Activated gamma-delta T cell (primary cell): ENCODE measurements at places on chromosomes 11 and 22.

- no peak for DNase-seq
Observed at GRCh38 chr22:25748704-25749103, 6.7 kb downstream of the MYO18B start.

GRCh38 chr11:119616586-119617339 is 112.2 kb downstream of the NECTIN1 start:
- DNase-seq, result no peak

GRCh38 chr11:12952094-12952493 is 57.0 kb upstream of the RASSF10 start:
- DNase-seq, result no peak

- DNase-seq, result no peak
Observed at GRCh38 chr22:21657020-21657359, 8.8 kb upstream of the PPIL2 start.

DNA sequence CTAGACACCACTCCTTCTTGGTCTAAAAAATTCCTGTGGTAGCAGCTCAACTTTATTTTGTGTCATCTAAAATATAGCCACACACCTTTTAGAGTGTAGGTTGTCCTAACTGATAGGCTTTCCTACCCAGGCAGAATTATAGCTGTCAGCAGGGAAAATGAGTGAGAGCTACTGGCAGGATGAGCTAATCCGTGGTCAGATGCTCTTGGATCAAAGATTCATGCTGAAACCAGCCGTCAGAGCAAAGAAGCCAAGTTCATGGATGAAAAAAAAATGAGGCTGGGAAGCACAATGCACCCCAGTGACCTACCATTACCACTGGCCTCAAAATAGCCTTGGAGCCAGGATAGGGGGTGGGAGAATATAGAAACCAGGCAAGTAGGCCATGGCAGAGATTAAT is 113.1 kb upstream of the BLID start:
- DNase-seq, result no peak

- no peak for DNase-seq
Observed at GRCh38 chr22:23085785-23086184, 15.5 kb downstream of the GNAZ start.

GRCh38 chr11:70477609-70478008 is 79.3 kb downstream of the CTTN start:
- no peak for DNase-seq

DNA sequence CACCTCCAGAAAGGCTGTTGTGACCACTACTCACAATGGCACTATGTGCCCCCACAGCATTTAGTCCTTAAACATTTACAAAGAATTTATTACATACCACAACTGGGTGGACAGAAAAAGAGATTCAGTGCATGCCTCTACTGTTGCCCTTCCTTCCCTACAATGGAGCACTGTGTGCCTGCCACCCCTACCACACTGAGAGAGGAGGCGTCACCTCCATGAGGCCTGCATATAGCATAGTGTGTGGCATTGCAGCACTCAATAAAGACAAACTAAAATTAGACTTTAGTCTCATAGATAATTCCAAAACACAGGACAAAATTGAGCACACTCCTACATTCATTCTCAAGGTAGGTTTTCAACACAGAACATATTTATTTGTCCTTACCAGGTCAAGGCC is 25.8 kb downstream of the THAP12 start:
- DNase-seq, result no peak

DNA sequence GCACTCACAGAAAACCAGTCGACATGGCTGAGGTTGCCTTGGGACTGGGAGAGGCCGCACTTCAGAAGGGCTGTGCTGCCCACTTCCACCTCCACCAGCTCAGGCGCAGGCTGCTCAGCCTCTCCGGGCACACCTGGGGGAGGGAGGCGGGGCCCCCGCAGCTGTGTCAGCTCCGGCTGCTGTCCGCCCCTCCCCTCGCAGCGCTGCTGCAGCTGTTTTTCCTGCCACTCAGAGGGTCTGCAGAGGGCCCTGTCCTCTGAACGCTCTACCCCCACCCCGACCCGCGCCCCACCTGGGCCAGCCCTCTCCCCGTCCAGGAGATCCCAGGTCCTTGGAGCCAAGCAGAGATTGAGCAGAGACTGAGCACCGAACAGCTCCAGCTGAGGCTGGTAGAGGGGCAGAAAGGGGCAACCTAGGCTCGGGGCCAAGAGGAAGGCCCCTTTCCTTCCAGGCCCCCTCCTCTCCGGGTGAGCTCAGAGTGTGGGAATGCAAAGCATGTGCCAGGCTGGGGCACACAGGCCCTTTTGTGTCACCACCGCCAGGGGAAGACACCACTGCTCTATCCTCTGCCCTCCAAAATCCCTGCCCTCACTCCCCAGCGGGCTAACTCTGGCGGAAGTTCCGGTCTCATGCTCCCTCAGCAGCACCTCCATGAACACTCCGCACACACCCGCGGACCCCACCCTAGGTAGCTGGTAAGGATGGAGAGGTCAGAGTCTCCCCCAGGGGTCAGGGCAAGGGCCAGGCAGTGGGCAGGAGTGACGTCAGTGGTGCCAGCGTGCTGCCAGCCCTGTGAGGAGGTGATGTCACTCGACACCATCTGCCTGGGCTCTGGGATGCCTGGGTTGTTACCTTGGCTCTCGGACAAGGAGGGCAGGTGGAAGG is 1.6 kb downstream of the MCAM start:
- DNase-seq, result no peak

DNA sequence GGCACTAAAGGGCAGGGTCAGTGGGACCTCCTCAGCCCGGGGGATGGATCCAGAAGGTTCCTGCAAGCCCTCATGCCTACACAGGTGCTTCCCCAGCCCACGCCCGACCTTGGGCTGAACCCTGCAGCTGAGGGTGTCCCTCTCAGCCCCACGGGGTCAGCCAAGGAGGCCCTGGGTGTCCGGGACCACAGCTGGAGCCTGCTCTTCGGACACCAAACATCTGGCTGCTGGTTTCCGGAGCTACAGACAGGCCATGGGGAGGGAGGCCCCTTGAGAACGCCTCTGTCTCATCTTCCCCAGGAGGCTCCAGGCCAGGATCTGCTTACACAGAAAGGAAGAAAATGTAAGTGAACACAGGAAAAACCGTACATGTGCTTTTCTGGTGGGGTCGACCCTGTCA is 355.7 kb downstream of the MN1 start:
- DNase-seq, result no peak

DNA sequence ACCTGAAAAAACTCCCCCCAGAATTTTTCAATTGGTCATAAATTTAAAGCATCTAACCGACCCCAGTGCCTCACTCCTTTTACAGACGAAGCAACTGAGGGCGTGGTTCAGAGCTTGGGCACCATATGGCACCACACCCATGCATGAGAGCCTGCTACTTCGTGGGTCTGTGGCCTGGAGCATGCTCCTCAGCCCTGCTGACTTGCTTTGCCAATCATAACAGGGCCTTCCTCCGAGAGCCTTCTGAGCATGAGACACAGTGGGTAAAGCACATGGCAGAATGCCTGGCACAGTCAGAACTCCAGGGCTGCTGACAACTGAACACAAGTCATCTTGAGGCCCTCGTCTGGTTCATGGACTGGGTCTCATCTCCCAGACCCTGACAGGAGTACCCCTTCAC is 33.3 kb downstream of the HIRA start:
- DNase-seq, result no peak

DNA sequence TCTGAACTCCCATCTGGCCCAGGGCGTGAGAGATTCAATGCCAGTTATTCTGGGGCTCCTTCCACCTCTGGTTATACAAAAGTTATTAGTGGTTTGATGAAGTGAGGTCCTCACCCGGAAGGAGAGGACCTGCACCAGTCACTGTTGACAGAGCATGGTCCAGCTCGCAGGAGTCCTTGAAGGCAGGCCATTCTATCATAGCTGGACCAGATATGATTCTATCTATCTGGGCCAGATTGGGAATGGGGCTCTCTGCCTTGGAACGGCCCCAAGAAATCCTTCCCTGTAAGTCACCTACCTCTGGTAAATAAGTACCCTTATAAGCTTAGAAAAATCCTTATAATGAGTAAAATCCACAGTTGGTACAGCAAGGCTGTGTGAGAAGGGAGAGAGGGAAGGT is 50.7 kb downstream of the C11orf91 start:
- no peak for DNase-seq

- DNase-seq, result no peak
Observed at GRCh38 chr11:21965221-21965620, 227.7 kb upstream of the ANO5 start.

GRCh38 chr11:19966441-19966840 is 193.8 kb downstream of the DBX1 start:
- no peak for DNase-seq

DNA sequence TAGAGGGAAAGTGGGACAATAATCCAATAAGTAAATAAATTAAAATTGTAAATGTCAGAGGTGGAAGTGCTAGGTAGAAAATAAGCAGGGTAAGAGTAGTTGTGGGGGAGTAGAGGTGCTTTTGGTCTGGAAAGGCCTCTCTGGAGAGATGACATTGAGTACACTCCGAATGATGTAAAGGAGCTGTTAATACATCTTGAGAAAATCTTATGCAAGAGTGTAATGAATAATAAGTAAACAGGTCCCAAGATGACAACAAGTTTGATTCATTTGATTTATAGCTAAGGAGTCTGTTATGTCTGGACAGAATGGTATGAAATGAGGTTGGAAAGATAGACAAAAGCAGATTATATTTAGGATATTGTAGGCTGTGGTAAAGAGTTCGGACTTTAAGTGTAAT is 87.5 kb downstream of the TMEM135 start:
- DNase-seq, result no peak

- DNase-seq, result no peak
Observed at GRCh38 chr11:56333156-56333555, 12.7 kb upstream of the OR8K1 start.

- DNase-seq, result no peak
Observed at GRCh38 chr11:82906236-82906635, 4.7 kb downstream of the DDIAS start.

DNA sequence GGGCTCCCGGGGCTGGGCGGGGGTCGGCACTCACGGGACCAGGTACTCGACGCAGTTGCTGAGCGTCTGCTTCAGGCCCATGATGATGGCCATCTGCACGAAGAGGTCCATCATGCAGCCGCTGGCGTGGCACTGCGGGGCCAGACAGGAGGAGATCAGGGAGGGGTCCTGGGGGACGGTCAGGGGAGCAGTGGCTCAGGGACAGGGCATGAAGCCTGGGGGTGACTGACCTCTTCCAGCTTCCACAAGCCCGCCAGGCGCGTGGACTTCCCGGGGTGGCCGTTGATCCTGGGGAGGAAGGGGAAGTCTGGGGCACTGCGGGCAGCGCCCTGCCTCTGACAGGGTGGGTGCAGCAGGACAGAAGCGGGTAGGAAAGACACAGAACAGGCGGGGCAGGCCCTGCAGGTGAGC is 6.1 kb upstream of the SIGIRR start:
- DNase-seq, result no peak

GRCh38 chr11:132080127-132080526 is 709.7 kb downstream of the NTM start:
- no peak for DNase-seq

DNA sequence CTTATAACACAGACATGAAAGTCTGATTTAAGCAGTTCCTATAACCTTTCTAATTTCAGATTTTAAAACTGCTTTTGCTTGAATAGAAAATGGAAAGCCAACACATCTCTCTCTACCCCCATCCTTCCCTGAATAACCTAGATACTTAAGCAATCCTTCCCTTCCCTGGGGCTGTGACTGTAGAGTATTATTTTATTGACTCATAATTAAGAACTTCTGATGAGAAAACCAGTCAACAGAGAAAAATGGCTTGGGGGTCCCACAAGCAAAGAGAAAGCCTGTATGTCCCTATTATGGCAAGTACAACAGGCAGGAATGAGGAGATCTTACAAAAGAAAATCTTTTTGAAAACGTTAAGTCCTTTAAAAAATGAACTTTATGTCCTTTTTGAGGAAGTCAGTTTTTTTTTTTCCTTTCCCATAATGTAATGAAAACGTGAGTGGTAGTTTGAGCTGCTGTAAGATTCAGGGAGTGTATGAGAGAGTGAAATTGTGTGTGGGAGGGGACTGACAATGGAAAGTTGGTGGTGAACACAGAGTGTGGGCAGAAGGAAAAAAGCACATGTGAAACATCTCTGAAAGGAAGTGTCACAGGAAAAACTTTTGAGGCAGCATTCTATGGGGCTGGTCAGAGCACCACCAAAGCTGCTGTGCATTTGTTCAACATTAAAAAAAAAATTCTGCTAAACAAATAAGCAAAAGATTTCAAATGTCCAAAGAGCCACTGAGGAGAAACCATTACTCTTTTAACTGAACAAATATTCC is 154.6 kb downstream of the MAML2 start:
- no peak for DNase-seq

DNA sequence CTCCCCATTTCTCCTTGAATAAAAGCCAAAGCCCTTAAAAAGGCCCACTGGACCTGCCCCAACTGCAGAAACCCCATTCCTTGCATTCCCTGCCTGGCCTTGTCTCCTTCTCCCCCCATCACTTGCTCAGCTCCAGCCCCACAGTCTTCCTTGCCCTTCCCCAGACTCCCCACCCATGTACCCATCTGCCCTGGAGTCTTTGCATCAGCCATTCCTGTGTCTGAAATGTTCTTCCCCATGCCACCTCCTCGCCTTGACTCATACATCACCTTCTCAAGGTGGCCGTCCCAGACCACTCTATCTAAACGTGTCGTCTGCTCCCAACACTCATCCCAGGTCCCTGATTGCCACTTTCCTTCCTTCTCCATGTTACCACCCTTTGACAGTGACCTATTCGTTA is 77.4 kb upstream of the SHANK2 start:
- no peak for DNase-seq

DNA sequence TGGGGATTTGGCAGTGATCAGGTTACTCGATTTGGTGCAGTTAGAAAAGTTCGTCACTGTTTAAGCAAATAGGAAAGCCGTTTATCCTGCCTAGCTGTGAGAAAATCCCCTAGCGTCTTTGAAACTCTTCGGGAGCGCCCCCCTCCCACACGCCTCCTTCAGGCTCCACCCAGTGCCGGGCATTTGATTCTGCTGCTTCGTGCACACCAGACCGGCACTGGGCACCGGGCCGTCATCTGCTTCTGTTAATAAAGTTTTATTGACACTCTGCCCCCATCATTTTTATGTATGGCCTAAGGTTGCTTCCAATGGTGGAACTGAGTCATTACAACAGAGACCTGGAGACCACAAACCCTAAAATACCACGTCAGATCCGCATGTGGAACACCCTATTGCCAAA is 50.9 kb downstream of the IGF2 start:
- DNase-seq, result no peak

GRCh38 chr22:44683237-44683636 is 18.8 kb upstream of the PRR5 start:
- no peak for DNase-seq

GRCh38 chr11:128790196-128790595 is 76.9 kb downstream of the KCNJ1 start:
- DNase-seq, result no peak

DNA sequence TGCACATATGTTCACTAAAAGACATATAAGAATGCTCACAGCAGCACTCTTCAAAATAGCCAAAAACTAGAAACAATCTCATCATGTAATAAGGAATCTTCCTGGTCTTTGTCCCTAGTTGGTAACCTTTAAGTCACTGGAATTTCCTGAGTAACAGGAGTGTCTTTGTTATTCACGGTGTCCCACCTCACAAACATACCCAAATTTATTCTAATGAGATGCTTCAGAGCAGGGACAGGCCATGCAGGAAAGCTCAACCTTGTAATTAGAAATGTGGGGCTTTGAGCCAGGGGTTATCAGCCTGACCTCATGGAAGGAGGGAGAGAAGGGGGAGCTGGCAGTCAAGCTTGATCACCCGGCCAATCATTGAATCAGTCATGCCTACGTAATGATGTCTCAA is 40.3 kb upstream of the NFRKB start:
- no peak for DNase-seq
